ENCODE measurements at places on chromosomes 1 and 21.

GRCh38 chr1:22508329-22508728, 55.0 kb upstream of the EPHA8 start:
- DNase-seq = peak; percentile 56

DNA sequence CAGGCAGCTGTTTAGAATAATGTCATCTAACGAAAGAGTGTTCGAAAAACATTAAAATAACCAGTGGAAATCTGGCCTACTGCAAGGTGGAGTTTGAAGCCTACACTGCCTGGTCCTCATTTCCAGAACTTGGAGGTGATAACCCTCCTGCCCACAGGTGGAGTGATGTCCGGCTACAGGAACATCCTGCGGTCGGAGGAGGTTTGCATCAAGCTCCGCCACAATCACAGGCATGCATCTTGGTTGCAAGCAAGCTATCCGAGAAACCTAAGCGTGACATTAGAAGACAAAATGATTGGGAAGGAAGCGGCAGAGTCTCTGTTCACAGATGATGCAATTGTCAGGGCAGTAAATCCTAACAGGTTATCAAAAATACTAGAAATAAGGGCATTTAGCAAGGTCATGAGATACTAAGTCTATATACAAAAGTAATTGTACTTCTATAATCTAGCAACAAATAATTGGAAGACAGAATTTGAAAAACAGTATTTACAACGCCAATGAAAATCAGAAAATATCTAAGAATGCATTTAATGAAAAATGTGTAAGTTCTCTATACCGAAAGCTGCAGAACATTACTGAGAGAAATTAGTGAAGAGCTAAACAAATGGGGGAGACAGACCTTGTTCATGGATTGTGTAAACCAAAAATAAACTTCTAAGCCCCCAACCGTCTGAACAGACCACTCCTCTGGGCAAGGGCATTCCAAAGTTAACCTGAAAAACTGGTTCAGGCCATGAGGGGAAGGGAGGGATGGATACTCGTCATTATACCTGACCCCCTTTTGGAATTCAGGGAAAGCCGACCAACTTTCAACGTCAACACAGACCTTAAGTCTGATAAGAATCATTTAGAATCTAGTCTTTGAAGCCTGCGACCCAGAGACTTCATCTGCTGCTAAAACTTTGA, 4.7 kb upstream of the SLC19A1 start:
- DNase-seq = no peak

GRCh38 chr21:27407271-27407670, 440.4 kb upstream of the ADAMTS5 start:
- DNase-seq = no peak

DNA sequence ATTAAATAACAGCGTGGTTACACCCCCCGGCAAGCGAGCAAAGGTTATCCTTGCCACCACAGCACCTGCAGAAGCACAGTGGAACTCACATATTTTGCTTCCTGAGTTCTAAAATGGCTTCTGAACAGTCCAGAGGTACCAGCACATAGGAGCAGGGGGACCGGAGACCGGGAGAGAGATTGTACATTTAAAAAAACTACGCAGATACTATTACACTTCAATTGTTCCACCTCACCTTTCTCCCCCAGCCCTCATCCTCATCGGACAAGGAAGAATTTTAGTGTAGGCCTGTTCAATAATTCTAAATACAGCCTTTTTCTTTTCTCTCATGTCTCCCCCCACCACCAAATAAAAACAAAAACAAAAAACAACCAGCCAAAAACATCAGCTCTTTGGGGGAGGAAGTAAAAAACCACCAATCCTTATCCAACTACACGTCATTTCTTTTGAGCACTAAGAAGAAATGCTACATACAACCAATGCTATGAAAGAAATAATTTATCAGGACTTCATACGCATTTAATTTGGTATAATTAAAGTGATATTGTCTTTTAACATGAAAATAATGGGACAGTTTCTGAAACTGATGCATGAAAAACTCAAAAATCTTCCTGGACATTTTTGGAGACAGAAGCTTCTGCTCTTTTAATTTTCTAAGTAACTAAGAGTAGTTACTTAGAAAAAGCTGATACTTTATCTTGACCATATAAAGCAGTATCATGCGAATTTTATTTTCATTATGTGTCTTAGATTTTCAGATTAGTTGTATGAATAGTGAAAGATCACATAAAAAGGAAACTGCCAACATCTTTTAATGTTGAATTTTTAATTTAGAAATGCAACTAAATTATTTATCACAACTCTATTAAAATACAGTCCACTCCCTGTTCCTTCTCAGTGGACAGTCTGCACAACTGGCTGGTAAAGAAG, 9.1 kb downstream of the CDKN2C start:
- no peak for DNase-seq

DNA sequence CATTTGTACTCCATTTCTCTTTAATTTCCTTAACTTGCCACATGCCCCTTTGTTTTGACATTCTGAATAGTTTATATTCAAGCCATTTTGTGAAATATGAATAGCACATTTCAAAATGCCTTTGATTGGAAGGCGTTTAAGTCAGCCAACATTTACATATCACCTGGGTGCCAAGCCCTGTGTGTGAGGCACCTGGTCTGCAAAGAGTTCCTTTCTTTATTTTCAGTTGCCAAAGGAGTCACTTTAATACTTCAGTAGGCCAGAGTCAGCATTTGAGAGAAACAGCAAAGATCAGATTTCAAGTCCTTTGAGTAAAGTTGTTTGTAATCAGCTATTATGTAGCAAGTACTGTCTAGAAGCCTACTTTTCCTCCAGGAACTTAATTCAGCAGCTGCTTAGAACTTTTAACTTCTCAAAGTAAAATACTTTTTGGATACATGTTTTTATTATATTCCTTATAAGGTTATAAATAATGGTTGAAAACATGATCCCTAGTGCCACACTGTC, 70.8 kb downstream of the DTL start:
- peak; percentile 35 for DNase-seq

DNA sequence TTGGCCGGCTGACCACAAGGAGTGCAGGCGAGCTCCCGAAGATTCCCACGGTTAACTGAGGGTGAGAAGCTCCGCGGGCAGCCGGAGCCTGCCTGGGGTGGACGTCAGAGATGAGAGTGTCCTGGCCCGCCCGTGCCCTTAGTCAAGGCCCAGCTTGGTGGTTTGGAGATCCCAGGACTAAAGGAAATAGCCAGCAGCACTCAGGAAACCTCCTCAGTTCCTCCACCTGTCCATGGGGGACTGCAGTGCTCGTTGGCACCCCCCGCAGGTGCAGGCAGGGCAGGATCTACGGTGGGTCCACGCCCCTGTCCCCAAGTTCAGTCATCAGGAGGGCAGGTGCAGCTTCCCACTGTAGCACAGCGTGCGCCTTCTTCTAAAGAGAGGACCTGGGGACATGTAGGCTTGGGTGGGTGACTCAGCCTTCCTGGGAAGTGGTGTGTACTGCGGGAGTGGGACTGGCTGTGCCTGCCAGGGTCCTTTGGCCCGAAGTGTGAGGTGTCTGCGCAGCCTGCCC, 32.5 kb downstream of the SLX9 start:
- DNase-seq = no peak

GRCh38 chr1:112172294-112172882, 182.9 kb upstream of the KCND3 start:
- peak; percentile 56 for DNase-seq

- no peak for DNase-seq
These were observed 34.5 kb upstream of the CD58 start for GRCh38 chr1:116605315-116605714.

- no peak for DNase-seq
These were observed 46.4 kb upstream of the SERPINC1 start for GRCh38 chr1:173963477-173963876.

GRCh38 chr1:200654660-200655059, 15.0 kb downstream of the DDX59 start:
- no peak for DNase-seq

DNA sequence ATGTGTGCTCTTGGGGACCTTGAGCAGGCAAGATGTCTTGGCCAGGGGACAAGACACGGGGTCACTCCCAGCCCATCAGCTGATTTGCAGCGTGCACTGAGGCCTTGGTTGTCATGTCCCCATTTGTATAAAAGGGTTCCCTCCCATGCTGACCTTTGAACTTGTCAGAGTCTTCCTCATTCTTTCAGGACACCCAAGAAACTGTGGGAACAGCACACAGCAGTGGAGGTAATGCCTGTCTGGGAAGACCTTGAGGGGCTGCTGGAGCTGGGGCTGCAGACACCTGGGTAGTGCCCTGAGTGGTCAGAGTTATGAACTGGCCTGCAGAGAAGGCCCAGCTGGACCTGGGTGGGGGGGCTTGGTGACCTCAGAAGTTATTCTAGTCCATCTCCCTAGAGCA, 46.4 kb downstream of the FAAH start:
- no peak for DNase-seq

- no peak for DNase-seq
These were observed 6.2 kb upstream of the NCF2 start for GRCh38 chr1:183596500-183596899.

GRCh38 chr1:113223546-113223945, 150.5 kb downstream of the LRIG2 start:
- peak; percentile 54 for DNase-seq

GRCh38 chr1:76351655-76352054, 277.1 kb downstream of the ST6GALNAC3 start:
- DNase-seq = no peak

DNA sequence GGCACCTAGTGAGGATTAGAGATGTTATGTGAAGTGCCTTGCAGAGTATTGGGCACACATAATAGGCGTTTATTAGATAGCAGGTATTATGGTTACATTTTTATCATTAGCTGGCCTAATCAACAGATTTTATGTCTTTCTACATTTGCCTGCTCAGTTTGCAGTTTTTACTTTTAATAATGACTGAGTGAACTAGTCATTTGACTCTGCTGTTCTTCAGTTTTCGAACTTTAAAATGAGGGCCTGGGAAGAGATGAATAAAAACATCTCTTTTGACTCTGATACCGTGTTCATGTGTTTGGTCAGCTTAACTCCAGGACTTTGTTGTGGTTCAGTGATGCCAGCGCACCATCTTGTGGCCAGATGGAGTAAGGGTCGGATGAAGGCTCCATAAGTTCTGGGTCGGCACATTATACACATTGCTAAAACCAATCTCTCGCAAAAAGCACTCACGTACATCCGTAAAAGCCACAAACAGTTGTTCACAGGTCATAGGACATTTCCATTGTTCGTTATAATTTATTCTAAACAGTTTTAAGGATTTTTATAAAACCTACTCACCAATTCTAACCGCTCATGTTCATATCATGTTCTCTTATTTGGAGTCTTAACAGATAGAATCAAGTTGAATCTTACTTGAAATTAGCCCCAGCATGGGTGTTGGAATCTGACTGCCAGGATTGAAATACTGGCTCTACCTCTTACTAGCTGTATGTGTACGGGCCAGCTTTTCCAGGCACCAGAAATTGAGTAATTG, 78.4 kb upstream of the GPR88 start:
- DNase-seq = peak; percentile 84

- no peak for DNase-seq
These were observed 9.6 kb upstream of the SIM2 start for GRCh38 chr21:36689324-36689723.
